ENCODE measurements at places on chromosomes 7 and 10.
A peak's percentile ranks its signal among the peaks of the same experiment; 100 is the strongest.

GRCh38 chr7:124403112-124403511 is 362.5 kb downstream of the GPR37 start:
- DNase-seq = no peak

GRCh38 chr10:95864906-95865813 is 42.6 kb upstream of the CC2D2B start:
- peak; percentile 85 for DNase-seq

- peak; percentile 66 for DNase-seq
These were observed 34.7 kb downstream of the ACADSB start for GRCh38 chr10:123043409-123043925.

GRCh38 chr7:91034459-91035368 is 229.5 kb upstream of the FZD1 start:
- DNase-seq = peak; percentile 69

- DNase-seq = peak; percentile 75
These were observed 3.6 kb downstream of the HOXA13 start for GRCh38 chr7:27196287-27196767.

DNA sequence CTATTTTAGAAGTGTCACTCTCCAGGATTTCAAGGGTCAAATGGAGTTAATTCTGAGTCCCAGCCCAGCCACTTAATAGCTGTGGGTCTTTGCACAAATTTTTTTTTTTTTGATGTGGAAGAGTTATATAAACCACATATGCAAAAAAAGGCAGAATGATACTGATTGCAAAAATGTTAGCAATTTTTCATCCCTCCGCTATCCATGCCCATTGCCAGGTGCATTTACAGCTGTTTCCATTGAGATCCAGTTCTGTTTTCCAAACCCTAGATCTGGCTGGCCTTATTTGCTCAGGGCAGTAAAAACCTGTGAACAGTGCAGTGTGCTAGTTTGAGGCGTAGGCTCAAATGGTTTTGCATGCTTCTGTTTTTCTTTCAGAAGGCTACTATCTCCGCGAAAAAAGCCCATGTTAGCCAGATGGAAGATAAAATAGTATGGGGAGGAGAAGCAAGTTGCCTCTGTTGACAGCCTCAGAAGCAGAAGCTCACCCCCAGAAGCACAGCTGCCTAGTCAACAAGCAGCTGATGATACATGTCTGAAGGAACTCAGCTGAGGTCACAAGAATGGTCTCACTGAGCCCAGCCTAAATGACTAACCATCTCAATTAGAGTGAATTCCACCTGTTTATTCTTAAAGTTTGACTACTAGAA is 997 bp upstream of the ZNF138 start:
- DNase-seq = peak; percentile 25

DNA sequence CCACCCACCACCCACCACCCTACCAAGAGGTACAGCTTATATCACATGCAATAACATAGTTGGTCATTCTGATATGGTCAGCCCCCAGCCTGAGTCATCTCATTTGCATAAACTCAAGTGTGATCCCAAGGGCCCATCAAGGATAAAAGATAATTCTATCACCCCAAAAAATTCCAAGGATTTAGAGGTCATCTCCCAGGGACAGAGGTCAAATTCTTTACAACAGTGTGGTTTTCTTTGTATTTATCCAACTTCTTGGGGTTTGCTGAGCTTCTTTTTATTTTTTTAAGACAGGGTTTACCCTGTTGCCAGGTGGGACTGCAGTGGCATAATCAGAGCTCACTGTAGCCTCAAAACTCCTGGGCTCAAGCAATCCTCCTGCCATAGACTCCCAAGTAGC is 9.4 kb upstream of the GTPBP10 start:
- DNase-seq = no peak

DNA sequence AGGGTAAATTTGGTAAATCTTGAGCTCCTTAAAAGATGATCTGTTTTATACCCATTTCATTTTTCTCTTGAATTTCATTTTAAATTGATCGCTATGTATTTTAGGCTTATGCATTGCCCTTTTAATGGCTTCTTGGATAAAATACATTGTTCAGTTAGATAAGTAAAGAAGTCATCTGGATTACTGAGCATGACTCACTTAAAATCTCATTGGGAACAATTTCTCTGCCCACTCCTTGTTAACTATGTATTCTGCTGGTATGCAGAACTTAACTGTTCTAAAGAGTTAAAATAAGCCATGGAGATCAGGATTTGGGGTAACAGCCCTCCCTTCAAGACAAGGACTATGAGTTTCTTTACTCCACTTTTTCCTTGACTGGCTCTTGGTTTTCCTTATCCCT is 134.2 kb downstream of the SND1 start:
- peak; percentile 51 for DNase-seq

DNA sequence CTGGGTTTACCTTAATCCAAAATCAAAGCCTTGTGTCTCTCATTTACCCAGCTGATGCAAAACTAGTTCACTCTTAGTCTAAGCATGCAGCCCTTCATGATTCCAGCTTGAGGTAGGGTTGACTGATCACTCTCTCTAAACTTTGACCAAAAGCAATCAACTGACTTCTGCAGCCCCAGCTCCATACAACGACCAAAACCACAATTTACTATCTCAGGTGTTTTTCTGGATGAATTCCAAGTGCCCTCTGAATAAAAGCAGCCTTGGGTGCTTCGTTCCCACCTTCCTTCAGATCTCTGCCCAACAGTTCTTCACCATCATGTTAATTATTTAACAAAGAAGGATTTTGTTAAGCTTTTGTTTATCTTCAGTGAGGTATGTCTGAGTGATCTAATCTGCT is 62.6 kb downstream of the CCDC6 start:
- DNase-seq = no peak

GRCh38 chr7:80263821-80264220 is 129.2 kb downstream of the GNAI1 start:
- DNase-seq = no peak

GRCh38 chr10:6920072-6921019 is 340.3 kb upstream of the PRKCQ start:
- peak; percentile 51 for DNase-seq

- DNase-seq = peak; percentile 14
These were observed 11.8 kb upstream of the TFAM start for GRCh38 chr10:58373442-58373827.

DNA sequence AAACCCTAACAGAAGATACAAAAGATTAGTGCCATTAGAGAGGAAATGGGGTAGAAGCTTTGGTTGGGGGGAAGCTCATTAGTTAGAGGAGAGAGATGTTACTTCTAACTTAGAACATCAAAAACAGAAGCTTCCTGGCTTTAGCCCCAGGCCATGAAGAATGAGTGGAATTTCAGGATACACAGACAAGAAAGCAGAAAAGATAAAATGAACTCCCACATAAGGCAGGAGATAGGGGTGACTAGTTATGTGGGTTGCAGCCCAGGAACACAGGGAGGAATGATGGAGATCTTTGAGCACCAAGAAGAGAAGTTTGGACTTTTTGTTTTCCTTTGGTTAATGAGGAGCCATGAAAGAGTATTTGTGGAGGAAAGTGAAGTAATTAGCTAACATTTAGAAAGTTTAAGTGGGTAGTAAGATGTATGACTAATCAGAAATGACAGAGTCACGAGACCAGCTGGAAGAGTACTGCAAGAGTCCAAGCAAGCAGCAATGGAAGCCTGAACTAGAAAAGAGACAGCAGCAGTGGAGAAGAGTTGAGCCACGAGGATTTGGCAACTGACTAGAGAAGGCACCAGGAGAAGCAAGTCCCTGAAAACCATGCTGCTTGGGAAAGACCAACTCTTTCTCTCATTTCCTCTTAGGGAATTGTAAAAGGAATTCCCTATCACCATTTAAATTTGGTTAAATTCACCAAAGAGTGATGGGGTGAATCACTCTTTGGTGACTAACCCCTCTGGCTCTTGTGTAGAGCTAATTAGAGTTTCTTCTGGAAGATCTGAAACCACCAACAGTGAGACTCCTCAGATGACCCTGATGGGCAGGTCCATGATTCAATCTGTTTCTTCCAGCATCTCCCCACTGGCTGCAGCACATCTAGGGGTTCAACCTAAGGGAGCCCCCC is 131.9 kb downstream of the KCNMA1 start:
- peak; percentile 95 for DNase-seq

GRCh38 chr10:90999512-91000172 is 78.8 kb upstream of the ANKRD1 start:
- DNase-seq = no peak

- peak; percentile 13 for DNase-seq
These were observed 15.1 kb downstream of the SNX10 start for GRCh38 chr7:26306790-26307189.

DNA sequence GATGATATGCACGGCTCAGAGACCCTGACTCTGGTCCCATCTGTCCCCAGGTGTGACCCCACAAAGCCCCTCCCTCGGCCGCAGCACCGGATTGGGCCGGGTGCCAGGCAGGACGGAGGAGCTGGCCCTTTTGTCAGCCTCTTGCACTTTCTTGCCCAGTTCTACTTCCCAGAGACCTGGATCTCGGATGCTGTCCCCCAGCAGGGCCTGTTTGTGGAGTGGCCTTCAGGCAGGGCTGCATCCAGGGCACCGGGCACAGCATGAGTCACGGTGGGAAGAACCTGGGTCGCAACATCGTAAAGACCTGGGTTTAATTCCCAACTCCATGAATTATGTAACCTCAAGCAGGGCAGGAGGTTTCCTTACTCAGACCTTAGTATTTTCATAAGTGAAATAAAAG is 158.4 kb upstream of the SH2B2 start:
- DNase-seq = no peak

GRCh38 chr7:66859794-66860645 is 61.0 kb upstream of the TMEM248 start:
- DNase-seq = no peak

- peak; percentile 3 for DNase-seq
These were observed 32.0 kb upstream of the STRIP2 start for GRCh38 chr7:129401967-129402860.

GRCh38 chr7:116582164-116582732 is 57.4 kb downstream of the CAV1 start:
- DNase-seq = peak; percentile 90

- DNase-seq = peak; percentile 12
These were observed 29.0 kb upstream of the ZNF273 start for GRCh38 chr7:64874114-64874513.

DNA sequence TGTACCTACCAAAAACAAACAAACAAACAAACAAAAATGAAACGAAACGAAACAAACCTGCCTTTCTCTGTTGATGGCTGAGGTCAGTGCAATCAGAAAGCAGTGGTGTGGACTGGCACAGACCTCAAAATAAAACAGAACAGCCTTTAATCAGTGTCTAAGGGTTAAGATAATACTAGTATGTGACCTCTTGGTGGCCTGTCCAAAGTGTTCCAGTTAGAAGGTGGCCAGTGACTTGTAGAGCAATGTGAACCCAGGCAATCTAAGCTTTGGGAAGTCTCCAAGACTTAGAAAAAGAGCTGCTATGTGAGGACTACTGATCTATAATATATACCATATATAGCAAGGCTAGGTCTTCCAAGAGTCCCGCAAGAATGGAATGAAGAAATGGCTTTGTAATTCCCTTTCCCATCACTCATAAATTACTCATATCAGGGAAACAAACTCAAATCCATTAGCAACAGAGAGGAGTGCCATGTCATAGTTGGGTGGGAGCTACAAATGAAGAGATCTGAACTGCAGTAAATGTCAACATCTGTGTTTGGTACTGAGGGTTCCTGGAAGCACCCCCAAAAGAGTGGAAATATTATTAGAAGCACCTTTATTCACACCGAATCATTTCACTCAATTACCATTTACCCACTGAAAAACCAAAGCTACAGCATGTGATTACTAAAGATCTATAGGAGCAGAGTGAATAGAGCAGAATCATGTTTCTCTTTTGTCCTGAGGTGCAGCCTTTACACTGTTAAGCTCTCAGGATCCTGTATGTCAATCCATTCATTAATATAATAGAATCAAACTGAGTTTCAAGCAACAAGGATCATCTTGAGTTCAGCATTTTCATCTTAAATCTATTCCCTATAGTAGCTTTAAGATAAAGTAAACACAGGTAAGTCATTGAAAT is 28.0 kb downstream of the ABLIM1 start:
- DNase-seq = no peak

DNA sequence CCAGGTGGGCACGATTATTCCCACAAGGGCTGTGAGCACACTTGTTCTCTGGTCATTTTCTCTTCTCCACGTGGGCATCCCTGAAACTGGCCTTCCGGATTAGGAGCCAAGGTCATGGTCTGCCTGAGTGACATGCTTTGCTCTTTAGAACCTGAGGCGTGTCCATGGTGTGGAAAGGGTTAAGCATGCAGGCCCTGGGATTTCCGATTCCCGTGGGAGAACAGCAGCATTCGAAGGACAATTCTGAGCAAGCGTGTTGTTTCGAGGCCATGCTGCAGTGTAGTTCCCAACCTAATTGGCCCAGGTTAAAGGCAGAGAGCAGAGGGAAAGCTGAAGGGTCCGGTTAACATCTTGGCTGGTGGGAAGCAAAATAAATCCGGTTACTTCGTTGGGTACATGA is 245.9 kb downstream of the SKAP2 start:
- no peak for DNase-seq

GRCh38 chr7:44608916-44609648 is 2.7 kb downstream of the OGDH start:
- peak; percentile 33 for DNase-seq

DNA sequence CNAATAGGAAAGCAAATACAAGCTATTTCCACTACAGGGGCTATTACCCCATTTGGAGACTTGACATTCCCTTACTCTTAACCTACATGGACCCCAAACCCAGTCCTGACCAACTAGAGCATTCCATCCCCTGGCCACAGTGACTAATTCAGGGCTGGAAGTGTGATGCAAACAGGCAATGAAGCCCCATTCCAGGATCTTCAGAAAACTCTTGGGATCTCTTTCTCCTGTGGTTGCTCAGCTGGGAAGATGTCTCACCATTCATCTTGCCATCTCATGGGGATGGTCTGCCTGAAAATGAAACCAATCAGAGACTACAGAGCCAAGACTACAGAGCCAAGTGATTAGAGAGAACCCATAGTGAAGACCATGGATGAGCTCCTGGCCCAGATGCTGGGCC is 206.2 kb downstream of the ZNF365 start:
- peak; percentile 83 for DNase-seq

- no peak for DNase-seq
These were observed 75.6 kb downstream of the FOXL3 start for GRCh38 chr7:365593-365992.

DNA sequence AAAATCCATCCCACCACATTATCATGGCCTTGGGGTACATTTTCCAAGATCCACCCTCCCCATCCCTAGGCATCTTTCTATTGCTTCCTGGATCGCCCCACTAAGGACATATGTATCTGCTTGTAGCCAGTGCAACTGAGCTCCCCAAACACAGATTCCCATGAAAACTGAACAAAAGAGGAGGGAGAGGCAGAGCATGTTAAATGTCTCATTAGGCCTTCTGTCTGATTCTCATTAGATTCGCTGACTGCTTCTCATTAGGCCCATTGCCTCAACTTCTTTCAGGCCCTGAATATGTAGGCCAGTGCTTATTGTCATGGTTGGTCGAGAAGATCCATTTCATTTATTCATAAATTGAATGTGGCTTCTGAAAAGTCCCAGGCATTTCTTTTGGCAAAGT is 698.9 kb downstream of the INHBA start:
- DNase-seq = no peak

GRCh38 chr10:80414142-80414895 is 6.0 kb downstream of the PRXL2A start:
- DNase-seq = no peak

GRCh38 chr7:7434329-7434728 is 101.3 kb downstream of the COL28A1 start:
- no peak for DNase-seq

- DNase-seq = no peak
These were observed 6.5 kb upstream of the PPIA start for GRCh38 chr7:44789990-44790389.

Data from fibroblast of mammary gland (primary cell).